Stimulated activated CD4-positive, alpha-beta T cell treated with anti-CD3 and anti-CD28 coated beads, Interleukin-15, amount 100 ng/mL, for 48 hours (primary cell): ENCODE measurements at places on chromosomes 6 and 20.

DNA sequence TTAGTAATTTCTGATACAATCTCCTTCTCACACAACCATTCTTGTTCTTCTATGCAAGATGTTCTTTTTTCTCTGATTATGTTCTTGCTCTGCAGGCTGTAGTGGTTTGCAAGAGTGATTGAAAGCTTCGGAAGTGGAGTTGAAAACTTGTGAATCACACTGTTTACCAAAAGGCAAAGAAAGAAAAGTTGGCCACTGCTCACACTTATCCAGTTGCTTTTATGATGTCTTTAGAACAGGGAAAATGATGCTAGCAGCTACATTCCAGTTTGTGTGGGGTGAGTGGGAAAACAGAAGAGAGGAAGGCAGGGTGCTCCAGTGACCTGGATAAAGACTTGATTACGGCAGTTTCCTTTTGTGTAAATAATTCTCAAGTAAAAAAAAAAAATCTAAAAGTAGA, 583.3 kb downstream of the TENT5A start:
- DNase-seq: no peak

- DNase-seq: no peak
Observed at GRCh38 chr20:43583982-43584432, 6.7 kb upstream of the IFT52 start.

DNA sequence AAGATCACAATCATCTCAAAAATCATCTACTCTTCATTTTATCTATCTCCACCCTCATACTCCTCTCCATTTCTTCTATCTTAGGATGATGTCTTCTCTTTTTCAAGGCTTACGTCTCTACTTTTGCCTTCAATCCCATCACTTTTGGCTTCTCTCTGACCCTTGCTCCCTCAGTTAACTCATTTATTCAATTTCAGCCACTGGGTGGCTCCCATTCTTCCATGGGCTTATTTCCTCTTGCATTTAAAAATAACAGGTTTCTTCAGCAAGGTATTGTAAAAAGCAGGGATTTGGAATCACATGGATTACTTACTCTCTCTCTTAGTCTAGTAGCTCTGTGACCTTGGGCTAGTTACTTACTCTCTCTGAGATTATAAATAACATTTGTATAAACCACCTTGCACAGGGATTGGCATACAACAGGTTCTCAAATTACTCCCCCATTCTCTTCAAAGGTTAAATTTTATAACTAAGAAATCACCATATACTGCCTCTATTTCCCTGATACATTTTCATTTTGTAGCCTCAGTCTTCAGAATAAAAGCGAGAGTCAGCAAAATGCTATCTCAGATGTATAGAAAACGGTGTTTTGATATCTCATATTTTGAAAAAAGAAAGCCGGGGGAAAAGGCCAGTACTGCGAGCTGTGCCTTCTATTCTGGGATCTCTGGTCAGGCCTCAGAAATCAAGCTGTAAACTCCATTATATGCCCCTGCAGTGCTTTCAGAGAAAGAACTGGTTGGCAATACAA, 5.5 kb downstream of the ZSCAN12 start:
- no peak for DNase-seq

DNA sequence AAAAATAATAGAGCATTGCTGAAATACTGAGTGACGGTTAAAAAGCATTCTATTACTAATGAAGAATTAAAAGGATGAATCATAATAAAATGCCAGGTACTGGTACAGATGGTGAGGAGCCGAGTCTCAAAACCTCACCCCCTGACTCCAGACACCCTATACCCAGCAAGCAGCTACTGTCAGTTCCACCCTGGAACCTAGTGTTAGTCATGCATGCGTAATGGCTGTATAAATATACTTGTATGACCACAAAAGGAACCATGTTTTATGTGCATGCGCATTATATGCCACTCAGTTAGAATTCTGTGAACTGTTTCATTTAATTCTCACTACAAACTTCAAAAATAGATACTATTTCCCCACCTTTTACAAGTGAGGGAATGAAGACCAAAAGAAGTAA, 568.7 kb upstream of the RNF217 start:
- no peak for DNase-seq

DNA sequence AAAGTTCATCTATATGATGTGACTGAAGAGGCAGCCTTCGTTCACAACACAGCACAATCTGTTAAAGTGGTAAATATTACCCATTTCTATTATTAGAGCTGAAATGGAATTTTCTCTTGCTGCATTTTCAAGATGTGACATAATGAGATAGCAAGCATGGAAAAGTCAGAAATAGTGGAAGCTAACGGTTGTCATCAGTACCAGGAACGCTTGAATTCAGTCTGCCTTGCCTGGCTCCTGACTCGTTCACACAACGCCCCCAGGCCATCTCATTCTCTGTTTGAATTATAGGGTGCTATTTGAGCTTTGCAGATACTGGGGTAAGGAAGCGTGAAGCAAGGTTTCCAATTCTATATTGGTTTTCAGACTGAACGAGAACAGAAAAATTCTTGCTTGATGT, 116.5 kb upstream of the MAP3K7 start:
- no peak for DNase-seq

- DNase-seq: no peak
Observed at GRCh38 chr20:21681234-21681921, 24.1 kb upstream of the PAX1 start.

GRCh38 chr6:106546691-106547414, 82.4 kb downstream of the RTN4IP1 start:
- no peak for DNase-seq

DNA sequence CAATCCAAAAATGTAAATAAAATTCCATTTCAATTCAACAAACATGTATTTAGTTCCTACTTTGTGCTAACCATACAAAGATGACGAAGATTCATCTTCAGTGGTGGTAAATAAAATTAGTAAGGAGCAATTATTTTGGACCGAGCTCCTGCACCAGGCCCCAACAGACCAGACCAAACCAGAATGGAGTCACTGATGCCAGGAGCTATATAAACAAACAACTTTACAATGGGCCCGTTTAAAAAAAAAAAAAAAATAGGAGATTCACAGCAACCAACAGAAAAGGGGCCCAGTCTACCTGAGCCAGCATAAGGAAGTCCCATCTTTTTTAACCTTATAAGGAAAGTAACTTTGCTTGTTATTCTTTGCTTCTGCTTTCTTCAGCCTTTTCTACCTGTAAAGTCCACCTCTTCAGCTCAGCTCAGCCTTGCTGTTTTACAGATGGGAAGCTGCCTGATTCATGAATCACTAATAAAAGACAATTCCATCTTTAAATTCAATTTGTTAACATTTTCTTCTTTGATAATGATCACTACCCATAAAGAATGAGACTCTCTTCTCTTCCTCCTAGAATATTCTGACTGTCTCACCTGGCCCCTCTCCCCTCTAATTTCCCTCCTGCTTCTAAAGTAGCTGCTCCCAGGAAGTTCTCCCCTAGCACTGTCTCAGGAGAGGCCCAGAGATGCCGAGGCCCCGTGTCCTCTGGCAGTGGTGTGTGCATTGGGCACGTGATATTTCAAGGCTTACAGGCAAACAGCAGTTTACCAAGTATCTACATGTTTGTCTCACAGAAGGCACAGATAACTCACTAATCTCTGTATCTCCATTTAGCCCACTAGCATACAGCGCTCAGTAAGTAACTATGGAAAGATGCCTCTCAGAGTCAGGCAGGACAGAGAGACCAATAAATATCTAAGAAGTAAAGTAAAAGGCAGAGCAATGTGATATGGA, 8.4 kb downstream of the MBOAT1 start:
- no peak for DNase-seq

- no peak for DNase-seq
Observed at GRCh38 chr6:141484711-141485110, 648.0 kb upstream of the GJE1 start.

DNA sequence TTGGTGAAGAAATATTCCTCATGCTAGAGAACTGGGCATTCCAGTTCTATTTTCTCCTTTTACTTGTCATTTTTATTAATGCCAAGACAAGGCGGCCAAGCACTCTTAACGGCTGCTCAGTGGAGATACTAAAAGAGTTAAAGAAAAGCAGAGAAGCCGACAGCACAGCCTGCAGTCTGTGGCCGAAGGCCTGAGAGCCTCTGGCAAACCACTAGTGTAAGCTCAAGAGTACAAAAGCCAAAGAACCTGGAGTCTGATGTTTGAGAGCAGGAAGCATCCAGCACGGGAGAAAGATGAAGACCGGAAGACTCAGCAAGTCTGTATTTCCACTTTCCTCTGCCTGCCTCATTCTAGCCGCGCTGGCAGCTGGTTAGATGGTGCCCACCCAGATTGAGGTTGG, 167.1 kb upstream of the FUT9 start:
- DNase-seq: no peak

- no peak for DNase-seq
Observed at GRCh38 chr6:106126482-106126881, 40.3 kb downstream of the PRDM1 start.

GRCh38 chr6:85236636-85237035, 213.2 kb upstream of the NT5E start:
- DNase-seq: no peak

DNA sequence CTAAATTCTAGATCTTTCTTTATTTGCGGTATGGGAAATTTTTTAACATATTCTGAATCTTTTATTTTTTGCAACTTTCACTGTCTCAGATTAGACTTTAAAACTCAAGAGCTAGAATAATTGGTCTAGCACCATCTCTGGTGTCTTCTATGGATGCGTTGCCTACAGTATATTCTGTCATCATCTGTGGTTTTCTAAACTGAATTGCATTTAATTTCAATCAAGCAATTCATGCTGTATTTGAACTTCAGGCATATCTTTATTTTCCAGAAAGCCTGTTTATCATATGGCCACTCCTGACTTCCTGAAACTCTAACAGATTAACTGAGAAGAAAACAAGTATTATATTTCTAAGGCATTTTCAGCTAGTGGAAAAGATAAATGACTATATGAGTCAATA, 281.6 kb downstream of the PLCB1 start:
- DNase-seq: no peak

GRCh38 chr6:136425793-136426192, 124.4 kb downstream of the MAP7 start:
- no peak for DNase-seq

GRCh38 chr6:6046716-6047115, 40.0 kb upstream of the NRN1 start:
- no peak for DNase-seq
